ENCODE measurements at places on chromosomes 6 and 20.

DNA sequence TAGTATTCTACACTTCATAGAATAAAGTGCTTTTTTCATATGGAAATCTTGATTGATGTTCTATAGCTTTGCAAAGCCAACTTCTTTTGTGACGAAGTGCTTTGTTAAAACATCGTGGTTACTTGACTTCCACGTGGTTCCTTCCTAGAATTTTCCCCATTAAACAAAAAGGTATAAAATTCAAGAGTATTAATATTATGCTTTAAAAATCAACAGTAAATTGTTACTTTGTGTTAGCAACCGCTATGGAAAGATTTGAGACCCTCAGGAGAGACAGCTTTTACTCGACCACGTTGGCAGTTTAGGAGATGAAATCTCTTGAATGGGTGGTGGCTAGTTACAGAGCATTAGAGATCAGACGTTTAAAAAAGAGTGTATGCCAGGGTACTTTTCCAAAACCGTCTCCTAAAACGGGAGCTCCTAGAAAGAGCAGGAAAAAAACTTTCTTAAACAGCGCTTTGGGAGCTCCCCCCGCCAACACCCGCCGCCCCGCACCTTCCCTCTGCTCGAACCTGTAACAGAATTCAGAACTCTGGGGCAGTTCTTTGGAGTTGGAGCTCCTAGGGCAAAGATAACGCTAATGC is 920 bp downstream of the GJA1 start:
- no peak for DNase-seq

- peak; percentile 32 for DNase-seq
These were observed 91.8 kb upstream of the NHSL1 start for GRCh38 chr6:138590796-138591709.

DNA sequence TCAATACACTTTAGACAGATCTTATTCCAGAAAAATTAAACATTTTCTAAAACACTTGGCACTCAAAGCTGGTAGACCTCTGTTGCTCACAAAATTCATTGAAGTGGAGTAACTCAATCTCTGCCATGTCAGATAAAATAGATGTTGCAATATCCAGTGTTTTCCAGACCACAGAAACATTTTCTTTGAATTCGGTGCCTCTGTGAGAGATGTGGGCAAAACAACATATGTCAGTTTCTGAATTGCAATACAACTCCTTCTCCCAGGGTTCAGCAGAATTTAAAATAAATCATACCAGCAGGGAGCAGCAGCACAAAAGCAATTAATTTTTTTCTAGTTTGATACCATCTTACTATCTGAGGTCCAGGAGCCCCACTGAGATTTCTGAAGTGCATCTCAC is 11.3 kb upstream of the PKHD1 start:
- no peak for DNase-seq

DNA sequence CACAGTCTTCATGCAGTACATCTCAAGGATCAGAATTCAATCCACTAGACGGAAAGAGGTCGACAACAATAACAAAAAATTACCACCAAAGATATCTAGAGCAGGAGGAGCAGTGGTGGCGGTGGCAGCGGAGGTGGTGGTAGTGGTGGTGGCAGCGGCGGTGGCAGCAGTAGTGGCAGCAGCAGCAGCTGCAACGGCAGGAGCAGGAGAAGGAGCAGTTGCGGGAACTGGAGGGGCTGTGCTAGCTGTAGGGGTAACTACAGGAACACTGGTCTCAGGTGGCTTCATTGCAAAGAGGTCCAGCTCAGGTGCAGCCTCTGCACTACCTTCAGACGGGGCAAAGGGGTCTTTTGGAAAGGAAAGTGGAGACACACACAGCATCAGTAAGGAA is 81.1 kb downstream of the PRSS35 start:
- no peak for DNase-seq

DNA sequence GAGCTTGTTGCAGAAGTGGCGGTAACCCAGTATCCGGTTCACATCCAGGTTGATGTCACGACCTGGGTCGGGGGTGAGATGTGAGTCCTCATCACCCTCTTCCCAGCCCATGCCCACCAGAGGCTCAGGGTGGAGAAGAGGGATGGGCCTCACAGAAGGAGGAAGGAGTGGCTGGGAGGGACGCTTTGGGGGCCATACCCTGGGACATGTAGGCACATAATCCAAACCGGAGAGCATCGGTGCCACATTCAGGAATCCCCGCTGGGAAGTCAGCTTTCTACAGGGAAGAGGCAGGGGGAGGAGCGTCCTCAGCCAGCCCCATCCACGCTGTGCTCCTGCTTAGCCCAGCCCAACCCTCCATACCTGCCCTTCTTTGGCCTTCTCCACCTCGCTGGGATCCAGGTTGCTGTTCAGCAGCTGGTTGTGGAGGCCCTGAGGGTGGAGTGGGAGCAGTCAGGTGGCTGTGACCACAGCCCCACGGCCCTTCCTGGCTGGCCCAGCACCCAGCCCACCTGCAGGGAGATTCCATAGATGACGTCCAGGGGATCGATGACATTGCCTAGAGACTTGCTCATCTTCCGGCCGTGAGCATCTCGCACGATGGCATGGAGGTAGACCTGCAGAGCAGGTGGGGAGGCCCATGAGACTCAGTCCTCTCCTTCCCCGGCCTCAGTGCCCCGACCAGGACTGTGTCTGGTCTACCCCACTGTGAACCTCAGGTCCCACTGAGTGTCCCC is 3.5 kb upstream of the VWA7 start:
- no peak for DNase-seq

- no peak for DNase-seq
These were observed 78.2 kb downstream of the CHMP4B start for GRCh38 chr20:33889312-33889711.

GRCh38 chr20:23140991-23141390 is 54.9 kb upstream of the CD93 start:
- no peak for DNase-seq

DNA sequence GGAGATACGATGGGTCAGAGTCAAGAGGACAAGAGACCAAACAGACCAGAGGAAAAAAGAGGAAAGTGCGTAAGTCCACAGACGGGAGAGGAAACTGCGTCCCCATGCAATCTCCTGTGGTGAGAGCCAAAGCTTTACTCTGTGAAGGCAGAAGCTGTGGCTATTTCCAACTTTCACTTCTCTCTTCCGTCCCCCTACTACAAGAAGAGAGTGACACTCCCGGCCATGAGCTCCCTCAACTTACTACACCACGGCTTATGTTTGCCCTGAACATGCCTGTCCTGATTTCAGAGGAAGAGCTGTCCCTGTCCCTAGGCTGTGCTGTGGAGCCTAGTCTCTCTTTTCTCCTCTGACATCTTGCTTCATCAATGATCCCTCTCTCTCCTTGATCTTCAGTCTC is 11.5 kb upstream of the SSR1 start:
- no peak for DNase-seq

GRCh38 chr6:44645276-44645675 is 257.8 kb downstream of the CDC5L start:
- DNase-seq: no peak

DNA sequence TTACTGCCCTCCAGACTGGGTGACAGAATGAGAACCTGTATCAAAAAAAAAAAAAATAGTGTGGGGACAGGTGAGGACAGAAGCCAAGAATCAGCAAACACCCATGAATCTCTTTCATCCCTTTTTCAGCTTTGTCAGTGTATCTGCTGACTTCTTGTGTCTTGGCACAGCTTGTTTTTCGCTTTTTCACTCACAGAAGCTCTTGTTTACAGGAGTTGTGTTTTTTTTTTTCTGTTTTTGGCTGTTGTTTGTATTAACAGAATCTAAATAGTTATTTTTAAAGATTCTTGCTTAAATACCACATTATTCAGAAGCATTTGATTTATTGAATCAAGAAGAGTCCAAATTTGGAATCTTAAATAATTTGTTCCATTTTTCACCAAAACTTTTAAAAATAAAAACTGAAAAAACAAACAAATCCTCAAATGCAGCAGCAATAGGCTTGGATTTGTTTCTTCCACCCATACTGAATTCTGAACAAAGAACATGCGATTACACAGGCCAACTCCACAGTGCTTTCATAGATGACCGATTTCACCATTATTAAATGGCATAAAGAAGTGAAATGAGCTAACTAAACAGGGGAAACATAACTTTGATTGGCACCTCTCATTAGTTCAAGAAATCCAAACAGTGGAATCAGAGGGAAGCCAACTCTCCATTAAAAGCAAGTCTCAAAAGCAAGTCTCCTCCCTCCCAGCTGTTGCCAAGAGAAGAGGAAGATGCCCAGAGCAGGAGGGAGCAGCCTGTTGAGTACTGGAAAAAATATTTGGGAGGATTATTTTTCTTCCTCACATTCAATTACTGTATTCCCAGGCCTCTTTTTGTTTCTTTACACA is 27.2 kb upstream of the GPR63 start:
- DNase-seq: no peak

DNA sequence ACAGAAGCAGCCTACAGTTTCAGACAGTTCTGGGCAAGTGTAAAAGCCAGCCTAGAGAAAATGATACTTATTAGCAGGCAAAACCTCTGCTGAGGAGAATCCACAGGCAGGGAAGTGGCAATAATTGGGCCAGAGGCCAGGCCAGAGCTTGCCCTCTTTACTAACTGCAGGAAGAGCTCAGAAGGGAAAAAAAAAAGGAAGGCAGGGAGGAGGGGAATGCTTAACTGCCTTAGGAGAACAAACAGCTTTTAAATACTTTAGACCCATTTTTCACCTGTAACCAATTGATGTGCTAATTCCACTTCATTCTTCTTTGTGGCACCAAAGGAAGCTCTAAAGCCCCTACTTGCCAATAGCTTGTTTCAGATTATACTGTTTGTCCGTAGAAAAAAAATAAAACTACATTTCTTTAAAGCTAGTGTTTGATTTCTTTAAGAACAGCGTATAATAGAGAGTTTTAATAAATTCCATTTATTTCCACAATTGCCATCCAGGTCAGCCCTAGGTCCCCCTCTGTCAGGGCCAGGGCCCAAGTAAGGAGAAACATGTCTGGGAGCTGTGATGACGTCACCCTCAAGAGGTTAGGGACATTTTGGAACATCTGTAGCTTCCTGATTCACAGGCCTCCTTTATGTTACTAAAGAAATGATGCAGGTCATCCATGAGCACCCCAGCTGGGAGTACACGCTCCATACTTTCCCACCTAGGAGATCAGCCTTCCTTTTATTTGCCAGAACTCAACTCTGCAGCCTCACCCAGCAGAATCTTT is 384.3 kb downstream of the CDC5L start:
- no peak for DNase-seq

- no peak for DNase-seq
These were observed 40.3 kb upstream of the GFOD1 start for GRCh38 chr6:13527671-13528056.

DNA sequence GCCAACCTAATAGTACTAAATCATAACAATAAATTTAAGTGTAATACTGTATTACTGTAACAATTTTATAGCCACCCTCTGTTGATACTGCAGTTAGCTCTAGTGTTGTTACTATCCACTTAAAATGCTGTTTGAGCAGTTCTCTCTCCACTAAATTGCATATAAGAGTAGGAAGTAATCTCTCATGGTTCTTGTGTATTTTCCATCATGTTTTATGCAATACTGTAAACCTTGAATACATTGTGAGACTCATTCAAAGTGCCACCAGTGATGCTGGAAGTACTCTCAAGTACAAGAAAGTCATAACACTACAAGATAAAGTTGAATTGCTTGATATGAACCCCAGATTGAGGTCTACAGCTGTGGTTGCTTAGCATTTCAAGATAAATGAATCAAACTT is 65.5 kb downstream of the WASF1 start:
- DNase-seq: no peak

DNA sequence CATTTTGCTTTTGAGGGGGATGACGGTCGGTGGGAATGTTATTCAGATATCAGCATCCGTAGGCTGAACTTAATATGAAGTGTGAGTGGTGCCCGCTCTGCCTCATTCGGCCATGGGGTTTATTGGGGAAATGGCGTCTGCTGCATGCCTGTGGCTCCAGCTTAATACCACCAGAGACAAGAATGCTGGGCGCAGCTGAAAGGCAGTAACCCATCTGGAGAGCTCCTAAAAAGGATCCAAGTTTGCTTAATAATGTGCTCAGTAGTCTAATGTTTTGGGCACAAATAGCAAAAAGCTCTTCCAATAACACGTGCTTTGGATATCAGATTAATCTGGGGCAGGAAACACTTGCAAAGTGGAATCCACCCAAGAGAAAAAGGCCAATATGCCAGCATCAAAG is 273.0 kb upstream of the TAB2 start:
- no peak for DNase-seq
